ENCODE measurements at places on chromosomes 7 and 10. TPM values are rescaled to one million over a fixed set of nuclear protein-coding genes. Genes with fewer than 3 reads are reported as not detected.
A peak's percentile ranks its signal among the peaks of the same experiment; 100 is the strongest.

- no peak for DNase-seq
These were observed 13.9 kb downstream of the TSPAN14 start for GRCh38 chr10:80468002-80468401.

DNA sequence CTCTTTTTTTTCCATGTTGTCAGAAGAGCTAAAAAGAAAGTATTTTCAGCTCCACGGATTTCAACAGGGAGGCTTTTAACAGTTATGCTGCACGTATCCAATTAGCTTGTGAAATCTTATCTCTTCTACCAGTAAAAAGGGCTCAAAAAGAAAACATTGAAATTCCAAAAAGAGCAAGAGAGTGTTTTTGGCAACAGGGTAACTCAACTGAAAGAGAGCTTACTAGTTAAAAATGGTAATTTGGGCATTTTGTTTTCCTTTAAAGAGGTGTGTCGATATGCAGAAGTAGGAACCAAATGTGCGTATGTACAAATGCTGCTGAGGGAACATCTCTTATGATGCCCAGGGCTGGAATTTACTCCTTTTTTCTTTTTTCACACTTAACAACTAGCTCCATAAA lies 292.8 kb downstream of the PRKG1 start:
- no peak for DNase-seq

DNA sequence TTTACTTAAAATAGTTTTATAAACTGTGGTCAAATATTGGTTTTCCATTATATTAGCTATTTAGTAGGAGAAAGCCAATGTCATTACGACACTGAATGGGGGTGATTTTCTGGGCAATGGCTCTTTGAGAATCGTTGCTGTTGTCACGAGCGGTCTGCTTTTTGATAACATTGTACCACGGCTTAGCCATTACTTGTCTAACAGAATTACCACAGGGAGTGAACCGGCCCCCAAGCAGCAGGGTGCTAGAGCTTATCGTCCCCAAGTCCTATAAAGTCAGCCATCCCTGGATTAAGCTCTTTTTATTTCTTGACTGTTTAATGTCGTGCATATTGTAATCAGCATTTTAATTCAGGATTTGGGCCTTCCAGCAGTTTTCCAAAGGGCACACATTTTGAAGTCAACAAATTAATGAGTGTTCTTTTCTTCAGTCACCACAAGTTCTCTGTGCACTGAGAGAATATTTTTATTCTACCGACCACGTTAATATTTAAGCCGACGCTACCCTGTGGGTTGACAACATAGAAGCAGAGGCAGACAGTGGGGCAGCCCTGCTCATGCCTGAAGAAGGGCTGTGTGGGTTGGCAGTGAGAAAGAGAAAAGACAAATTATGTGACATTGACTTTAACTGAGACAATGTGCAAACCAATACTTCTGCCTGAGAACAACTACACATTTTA lies 125.8 kb downstream of the ICA1 start:
- no peak for DNase-seq

- DNase-seq, result no peak
These were observed 256.0 kb upstream of the AUTS2 start for GRCh38 chr7:69342154-69342884.

- peak; percentile 26 for DNase-seq
These were observed 202.6 kb upstream of the KAT6B start for GRCh38 chr10:74623786-74624185.

The ELOVL3 gene
- polyA plus RNA-seq, result 0.63 TPM

DNA sequence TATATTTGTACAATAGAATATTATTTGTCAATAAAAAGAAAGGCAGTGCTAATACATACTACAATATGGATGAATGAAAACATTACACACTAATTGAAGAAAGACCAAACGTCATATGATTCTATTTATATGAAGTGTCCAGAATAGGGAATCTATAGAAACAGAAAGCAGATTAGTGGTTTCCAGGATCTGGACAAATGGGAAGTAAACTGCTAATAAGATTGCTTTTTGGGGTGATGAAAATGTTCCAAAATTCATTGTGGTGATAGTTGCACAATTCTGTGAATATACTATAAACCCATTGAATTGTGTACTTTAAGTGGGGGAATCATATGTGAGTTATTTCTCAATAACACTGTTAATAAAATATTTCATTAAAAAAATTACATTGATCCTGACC lies 78.2 kb upstream of the IFRD1 start:
- no peak for DNase-seq

DNA sequence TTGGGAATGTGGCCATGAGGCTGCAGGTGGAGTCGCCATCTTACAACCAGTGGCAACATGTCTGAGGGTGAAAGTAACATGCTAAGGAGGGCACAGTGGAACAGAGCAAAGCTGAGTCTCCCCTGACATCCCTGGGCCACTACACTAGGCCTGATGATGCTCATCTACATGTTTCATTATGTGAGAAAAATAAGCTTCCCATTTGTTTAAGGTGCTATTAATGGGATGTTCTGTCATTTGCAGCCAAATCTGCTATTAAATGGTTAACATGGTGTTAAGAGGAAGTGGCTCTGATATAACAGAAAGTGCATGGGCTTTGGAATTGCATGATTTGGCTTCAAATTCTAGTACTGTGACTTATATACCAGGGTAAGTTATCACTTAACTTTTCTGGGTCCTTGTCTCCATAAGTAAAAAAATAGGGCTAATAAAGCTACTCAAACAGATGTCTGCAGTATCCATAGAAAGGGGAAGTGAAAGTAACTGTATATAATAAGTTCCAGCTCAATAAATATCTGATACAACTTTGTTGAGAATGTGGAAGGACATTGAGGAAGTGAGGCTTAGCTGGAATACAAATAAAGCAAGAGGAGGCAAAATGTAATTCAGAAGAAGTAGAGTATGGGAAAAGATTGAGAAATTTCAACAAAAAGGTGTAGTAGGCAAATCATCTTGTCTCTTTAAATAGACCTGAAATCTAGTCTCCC lies 158.9 kb downstream of the RTKN2 start:
- no peak for DNase-seq

The NEUROD6 gene
- polyA plus RNA-seq, result 0.12 TPM

- DNase-seq, result no peak
These were observed 86.4 kb upstream of the LYZL1 start for GRCh38 chr10:29202386-29202940.

All from muscle of arm (tissue), 14 donors.